Esophagus squamous epithelium (tissue), 5 donors: ENCODE measurements at places on chromosomes 11 and 22.

DNA sequence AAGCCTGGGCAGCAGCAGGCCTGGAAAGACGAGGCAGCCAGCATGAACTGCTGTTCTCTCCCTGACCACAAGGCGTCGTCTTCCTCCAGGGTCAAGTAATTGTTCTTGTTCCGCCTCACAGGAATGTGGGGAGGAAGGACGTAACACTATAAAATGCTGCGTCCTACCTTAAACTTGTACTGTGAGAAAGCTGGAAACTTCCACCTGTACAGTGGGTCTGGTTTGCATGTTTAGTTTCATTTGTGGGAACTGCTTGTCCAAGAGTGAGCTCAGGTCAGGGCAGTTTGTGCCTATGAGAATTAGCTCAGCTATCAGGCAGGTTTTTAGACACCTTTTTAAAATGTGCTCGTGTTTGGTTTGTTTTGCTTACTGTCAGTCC is 55.2 kb downstream of the PANX1 start:
- DNase-seq: no peak

DNA sequence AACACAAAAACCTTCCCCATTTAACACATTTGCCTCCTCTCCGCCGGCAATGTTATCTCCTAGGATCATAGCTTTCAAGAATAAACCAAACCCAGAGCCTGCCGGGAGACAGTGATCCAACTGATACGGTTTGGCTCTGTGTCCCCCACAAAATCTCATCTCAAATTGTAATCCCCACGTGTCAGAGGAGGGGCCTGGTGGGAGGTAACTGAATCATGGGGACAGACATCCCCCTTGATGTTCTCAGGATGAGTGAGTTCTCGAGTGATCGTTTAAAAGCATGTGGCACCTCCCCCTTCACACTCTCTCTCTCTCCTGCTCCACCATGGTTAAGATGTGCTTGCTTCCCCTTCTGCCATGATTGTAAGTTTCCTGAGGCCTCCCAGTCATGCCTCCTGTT is 33.3 kb downstream of the RBFOX2 start:
- no peak for DNase-seq

- DNase-seq: no peak
Measured at GRCh38 chr22:42313204-42313603, 42.8 kb upstream of the TCF20 start.

- DNase-seq: no peak
Measured at GRCh38 chr11:117273550-117274289, 17.4 kb upstream of the BACE1-AS start.

GRCh38 chr11:69280994-69281393 is 13.0 kb upstream of the MYEOV start:
- no peak for DNase-seq

DNA sequence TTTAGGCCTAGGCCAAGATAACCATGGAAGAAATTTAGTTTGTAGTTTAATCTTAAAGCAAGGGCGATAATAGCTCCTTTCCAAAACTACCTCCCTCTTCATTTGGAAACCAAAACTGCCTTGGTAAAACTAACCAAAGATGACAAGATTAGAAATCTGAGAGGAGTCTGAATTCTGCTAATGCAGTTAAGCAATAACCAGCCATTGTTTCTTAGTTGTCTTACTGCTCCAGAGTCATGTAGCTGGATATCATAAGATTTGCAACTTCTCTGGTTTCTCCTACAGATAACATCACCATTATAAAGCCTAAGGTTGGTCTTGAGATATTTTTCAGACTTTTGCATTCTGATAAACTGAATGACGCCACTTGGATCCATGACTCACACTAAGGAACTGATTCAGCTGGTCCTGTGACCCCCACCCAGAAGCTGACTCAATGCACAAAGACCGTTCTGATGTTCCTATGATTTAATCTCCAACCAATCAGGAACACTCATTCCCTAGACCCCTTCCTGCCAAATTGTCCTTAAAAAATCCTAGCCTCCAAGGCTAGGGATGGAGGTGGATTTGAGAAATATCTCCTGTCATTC is 200.8 kb downstream of the LUZP2 start:
- DNase-seq: no peak

DNA sequence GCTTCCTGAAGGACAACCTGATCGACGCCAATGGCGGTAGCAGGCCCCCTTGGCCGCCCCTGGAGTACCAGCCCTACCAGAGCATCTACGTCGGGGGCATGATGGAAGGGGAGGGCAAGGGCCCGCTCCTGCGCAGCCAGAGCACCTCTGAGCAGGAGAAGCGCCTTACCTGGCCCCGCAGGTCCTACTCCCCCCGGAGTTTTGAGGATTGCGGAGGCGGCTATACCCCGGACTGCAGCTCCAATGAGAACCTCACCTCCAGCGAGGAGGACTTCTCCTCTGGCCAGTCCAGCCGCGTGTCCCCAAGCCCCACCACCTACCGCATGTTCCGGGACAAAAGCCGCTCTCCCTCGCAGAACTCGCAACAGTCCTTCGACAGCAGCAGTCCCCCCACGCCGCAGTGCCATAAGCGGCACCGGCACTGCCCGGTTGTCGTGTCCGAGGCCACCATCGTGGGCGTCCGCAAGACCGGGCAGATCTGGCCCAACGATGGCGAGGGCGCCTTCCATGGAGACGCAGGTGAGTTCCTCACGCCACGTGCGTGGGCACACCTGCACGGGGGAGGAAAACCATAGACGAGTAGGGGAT is 1.5 kb downstream of the BCR start:
- no peak for DNase-seq

DNA sequence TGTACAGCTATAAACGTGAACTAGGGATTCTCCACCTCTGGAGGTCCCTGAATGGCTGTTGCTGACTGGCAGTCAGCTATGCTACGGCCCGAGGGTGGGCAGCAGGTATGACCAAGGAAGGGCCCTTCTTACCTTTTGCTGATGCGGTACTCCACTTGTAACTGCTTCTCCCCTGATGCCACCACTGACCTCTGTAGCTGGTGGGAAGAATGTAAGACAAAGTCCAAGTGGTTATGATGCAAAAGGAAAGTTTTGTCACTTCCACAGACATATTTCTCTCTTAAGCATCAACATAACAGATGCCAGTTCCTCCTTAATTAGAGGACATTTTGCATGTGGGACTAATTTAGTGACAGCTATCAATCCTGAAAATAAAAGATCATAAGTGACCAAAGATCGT is 32.2 kb downstream of the P4HA3 start:
- no peak for DNase-seq

DNA sequence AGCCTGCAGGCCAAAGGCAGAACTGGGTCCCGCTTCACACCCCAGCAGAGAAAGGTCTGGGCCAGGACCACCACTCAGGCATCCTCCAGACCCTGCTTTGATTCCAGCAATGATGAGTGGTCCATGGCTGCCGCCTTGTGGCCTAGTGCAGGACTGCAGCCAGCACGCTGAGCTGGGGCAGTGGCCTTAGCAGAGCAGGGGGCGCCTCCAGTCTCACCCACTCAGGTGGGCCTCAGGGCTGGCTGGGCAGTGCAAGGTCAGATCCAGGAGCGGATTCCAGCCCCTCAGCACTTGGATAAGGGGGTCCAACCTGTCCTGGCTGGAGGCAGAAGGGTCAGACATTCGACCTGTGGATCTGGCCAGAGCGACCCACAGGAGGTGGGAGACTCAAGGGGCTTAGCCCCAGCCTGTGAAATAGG is 9.6 kb upstream of the PDE2A start:
- no peak for DNase-seq

DNA sequence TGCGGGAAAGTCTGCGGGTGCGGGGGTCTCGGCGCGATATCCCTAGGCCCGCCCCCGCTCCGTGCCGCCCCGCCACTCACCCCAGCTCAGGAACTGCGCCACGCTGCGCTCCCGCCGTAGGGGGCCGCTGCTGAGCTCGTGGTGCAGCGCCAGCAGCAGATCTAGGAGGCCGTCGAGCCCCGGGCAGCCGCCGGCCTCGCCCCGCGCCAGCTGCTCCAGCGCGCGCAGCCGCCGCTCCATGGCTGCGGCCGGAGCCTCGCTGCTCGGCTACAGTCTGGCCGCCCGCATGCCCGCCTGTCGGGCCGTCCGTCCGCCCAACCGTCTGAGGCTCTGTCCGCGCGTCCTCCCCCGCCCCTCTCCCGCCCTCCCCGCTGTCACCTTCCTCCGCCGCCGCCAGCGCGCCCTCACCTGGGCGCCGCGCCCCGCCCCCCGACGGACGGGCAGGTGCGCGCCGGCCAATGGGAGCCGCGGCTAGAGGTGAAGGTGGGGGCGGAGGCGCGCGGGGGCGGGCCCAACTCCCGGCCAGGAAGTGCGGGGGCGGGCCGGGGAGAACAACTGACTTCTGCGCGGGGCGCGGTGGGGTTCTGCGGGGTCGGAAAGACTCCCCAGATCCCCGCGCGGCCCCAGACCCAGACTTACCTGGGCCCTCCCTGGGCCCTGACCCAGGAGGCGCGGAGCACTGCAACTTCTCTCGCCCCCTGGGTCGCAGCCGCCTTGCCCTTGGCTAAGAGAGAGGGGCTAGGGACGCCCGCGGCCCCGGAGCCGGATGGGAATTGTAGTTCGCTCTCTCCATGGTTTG is at the start of gene CDC42BPG:
TSS of gene CDC42BPG (minus strand) at position 324 of the 799 bp plus-strand sequence. CDS start at position 240, 84 bp downstream.
- DNase-seq: no peak

- DNase-seq: no peak
Measured at GRCh38 chr11:35058669-35059434, 80.1 kb upstream of the CD44 start.

DNA sequence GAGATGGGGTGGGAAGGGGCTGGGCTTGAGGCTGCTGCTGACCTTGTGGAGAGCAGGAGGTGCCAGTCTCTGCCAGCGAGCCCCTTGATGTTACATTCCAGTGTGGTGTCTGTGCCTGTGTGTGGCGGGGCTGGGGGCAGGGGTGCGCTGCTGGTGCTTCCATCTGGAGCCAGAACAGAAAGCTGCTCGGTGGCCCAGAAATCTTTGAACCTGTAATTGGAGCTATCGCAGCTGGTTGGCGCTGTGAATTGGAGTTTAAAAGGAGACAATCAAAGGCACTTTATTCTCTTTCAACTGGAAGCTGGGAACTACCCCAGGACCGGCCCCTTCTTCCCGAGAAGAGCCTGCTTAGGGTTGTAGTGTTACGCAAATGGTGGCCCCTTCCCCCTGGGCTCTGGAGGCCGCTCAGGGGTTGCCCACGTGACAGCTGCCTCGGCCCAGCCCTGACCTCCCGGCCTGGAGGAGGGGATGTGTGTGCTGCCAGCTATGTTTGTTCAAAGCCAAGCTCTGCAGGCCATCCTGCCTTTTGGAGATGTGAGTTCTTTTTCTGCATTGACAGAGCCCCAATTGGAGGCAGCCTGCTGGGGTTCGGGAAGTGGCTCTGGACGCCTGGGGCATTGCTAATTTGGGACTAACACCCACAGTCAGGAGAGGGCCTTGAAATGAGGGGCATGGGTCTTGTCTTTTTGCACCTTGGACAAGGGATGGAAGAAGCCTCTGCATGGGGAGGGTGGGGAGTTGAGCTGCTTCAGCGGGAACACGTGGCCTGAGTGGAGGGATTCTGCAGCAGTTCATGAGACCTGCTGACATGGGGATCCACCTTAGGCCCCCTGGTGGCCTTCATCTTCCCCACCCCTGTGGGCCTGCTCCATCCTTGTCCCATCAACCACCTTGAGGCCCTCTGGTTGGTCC is 14.0 kb upstream of the ARSA start:
- no peak for DNase-seq

- no peak for DNase-seq
Measured at GRCh38 chr11:1237128-1237580, 14.3 kb downstream of the MUC5B start.

DNA sequence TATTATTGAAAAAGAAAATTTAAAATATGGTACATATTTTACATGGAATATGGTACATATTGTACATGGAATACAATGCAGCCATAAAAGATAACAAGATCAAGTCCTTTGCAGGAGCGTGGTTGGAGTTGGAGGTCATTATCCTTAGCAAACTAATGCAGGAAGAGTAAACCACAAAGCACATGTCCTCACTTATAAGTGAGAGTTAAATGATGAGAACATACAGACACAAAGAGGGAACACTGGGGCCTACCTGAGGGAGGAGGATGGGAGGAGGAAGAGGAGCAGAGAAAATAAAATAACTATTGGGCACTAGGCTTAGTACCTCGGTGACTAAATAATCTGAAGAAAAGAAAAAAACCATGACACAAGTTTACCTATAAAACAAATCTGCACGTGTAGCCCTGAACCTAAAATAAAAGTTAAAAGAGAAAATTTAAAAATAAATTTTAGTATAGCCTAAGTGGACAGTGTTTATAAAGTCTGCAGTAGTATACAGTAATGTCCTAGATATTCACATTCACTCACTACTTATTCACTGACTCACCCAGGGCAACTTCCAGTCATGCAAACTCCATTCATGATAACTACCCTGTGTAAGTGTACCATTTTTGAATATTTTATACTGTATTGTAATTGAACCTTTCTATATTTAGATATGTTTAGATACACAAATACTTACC is 204.4 kb downstream of the FAM76B start:
- DNase-seq: no peak

DNA sequence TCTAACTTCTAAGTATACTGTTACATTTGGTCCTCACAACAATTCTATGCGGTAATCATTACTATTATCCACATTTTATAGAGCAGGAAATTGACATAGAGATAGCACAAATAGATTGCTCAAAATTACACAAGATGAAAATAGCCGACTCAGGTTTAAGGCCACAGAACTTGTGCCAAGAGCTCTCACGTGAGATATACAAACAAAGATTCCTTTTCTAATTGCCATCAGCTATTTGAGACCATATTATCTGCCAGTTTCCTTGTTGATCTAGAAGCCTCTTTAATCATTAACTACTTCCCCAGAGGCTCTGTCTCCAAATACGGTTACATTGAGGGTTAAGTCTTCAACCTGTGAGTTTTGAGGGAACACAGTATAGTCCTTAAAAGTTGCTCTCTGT is 61.0 kb upstream of the GLYATL1B start:
- no peak for DNase-seq

DNA sequence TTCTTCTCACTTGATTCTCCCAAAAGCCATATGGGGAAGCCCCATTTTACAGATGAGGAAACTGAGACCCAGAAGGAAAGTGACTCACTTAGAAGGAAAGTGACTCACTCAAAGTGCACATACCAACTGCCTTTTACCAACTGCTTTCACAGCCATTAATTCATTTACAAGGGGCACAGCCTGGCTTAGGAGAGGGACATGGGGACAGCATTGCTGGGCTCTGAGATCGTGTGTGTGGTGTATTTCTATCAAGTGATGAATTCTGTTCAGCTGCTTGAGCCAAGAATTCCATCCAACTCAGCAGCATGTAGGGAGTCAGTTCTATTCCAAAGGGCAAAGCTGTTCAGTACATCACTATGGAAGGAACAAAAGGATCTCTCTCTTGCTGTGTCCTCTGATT is 23.5 kb upstream of the PAK1 start:
- no peak for DNase-seq
